ENCODE measurements at places on chromosomes 3 and 15.

GRCh38 chr3:134337071-134337482 lies 37.2 kb downstream of the AMOTL2 start:
- no peak for ATAC-seq

- ATAC-seq = no peak
These were observed 30.8 kb downstream of the POMGNT2 start for GRCh38 chr3:43074901-43075689.

DNA sequence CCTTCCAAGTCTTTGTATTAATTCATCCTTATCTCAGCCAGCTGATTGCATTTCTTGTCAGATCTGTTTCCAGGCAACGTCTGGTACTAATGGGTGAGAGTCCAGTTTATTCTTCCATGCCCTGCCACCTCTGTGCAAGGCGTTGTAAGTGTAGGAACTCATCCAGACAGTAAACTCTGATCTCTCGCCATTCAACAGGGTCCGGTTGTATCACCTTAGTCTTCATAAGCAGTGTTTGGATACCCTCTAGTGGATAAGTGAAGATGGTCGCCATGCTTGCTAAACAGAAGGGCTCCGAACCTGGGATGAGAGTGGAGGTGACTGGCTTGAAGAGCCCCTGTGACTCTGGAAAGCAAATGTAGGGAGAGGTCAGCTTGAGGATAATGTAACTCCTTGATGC lies 51.6 kb upstream of the CMTM7 start:
- peak; percentile 93 for ATAC-seq

GRCh38 chr15:90749754-90750153 lies 32.6 kb downstream of the BLM start:
- no peak for ATAC-seq

GRCh38 chr3:161273589-161274218 lies 52.6 kb downstream of the NMD3 start:
- 0 out of 3 replicates have a peak, but pooled peaks have one; percentile 32 for ATAC-seq

GRCh38 chr3:147406028-147406931 lies at the start of gene ZIC4:
ZIC4 (minus strand) TSS chr3:147406543; CDS start chr3:147402797, 3,746 bp downstream.
- ATAC-seq = no peak

- ATAC-seq = no peak
These were observed 46.4 kb upstream of the IQSEC1 start for GRCh38 chr3:13119471-13120220.

- ATAC-seq = no peak
These were observed 50.6 kb downstream of the AGTR1 start for GRCh38 chr3:148748283-148748682.

GRCh38 chr3:150515210-150515609 lies 31.1 kb downstream of the SERP1 start:
- ATAC-seq = no peak

DNA sequence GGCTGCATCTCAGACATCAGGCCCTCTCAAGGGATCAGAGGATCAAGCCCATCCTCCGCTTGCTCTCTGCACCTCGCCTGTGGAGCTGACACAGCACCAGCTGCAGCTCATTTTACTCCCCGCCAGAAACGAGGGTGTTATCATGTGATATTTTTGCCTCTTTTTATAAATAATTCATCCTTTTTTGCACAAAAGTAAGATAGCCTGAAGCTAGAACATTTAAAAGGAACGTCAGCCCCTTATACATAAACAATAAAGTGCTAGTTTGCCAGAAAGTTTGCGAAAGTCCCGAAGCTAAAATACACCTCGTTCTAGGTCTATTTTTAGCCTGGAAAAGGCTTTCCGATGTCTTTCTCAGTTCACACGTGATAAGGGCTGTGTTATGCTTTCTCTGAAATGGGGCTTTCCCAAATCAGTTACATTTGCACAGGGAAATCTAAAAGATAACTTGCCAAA lies 9.6 kb upstream of the FAM174B start:
- no peak for ATAC-seq

DNA sequence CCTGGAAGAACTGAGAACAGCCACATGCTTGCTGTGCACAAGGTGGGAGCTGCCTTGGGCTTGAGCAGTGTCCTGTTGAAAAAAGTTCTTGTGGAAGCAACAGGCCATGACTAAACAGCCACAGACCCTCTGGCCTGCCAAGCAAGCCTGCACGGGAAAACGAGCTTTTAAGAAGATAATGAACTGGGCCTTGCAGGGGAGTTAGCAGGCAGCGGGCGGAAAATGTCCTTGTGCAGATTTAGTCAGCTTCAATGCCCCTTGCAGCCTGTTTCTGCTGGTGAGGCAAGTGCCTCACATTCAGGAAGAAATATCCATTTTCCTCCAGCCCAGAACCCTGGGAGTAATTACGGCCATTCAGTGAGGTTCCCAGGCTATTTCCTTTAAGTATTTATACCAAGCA lies 126.2 kb upstream of the KLHL25 start:
- no peak for ATAC-seq

DNA sequence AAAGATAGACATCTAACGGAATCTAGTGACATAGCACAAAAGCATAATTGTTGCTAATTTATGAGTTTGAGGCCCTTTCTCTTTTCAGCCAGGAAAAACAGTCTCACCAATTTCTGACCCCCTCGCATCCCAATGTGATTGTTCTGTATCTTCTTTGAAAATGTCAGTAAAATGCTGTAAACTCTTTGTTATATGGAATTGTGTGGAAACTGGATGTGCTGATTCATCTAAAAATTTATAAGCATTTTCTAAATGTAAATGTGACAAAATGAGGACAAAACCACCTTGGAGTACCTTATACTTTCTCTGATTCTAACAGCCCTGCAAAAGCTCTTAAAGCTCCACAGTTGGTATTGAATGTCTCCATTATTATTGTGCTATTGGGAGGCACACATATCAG lies 70.9 kb upstream of the MME start:
- no peak for ATAC-seq

DNA sequence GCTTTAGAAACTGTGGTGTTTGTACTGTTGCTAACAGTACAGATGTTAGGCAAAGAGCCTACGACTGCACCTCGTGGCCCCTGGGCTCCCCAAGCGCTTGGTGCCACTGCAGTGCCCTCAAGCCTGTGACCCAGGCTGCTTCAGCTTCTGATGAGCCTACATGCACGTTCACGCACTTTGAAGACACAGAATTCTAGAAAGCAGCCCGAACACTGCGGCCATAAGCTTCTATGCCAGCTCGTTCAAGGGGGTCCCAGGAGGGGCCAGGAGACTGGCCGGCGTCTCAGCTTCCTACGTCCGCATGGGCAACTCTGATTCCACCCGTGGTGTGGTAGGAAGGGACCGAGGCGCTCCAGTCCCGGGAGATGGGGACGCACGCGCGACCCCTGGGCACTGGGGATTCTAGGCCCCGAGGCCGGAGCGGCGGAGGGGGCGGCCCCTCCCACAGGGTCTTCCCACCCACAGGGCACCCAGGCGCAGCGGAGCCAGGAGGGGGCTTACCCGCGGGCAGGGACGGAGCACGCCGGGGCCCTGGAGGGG lies 653 bp downstream of the MYO5C start:
- peak; percentile 14 for ATAC-seq

GRCh38 chr3:73398084-73398483 lies 226.7 kb downstream of the PDZRN3 start:
- ATAC-seq = no peak

DNA sequence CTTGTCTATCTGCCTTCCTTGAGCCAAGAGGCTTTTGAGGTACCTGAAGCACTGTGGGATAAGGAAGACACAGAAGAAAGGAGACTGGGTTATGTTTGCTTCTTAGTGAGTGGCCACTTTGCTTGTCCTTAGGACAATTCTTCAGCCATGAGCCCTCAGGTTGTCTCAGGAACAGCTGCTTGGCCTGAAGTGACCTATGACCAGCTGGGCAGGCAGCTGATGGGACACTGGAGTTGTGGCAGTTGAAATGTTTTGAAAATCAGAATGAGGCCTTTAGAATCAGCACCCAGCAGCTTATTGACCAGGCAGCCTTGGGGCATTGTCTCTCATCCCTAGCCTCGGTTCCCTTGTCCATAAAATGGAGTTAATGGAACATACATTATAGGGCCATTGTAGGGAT lies 37.0 kb downstream of the RBP2 start:
- no peak for ATAC-seq

DNA sequence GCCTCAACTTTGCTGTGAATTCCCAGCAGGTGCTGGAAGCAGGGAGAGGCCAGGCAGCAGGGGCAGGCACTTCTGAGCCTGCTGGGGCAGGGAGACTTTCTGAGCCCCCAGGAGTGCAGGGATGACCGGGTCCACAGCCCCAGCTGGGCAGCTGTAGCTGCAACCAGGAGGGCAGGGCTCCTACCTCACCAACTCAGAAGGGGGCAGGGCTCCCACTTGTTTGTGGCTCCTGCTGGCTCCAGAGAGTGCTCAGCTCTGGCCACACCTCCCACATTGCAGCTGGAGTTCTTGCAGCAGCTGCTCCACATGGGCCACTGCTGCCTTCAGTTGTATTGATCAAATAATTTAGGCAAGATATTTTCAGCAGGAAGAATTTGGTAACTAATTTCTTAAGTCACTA lies 812.3 kb downstream of the NSUN3 start:
- ATAC-seq = no peak

DNA sequence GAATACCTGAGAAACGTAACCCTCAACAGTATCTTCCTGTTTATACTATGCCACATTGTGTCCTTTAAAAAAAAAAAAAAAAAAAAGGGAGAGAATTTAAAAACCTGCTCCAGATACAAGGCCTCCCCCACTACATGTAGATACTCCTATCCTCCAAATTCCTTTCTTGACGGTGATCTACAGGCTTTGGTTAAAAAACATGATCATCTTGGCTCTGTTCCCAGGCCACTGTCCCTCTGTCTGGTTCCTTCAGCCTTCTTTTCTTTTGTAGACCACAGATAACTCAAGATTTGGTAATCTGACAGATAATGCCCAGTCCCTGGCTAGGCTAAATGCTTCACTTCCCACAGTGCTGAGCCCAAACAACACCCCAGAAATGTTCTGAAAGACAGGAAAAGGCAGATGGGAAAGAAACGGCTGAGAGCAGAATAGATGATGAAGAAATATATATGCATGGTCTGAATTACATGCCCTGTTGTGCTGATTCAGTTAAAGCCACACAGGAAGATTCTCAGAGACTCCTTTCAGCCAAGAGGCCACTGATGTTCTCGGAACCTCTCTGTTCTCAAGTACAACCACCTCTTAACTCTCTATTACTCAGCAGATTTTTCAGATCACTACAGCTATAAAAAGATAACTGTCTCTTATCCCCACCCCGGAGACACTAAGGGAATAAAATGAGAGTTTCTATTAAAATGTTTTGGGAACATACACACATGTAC lies 48.3 kb downstream of the NPTN start:
- ATAC-seq = peak; percentile 61

- peak; percentile 67 for ATAC-seq
These were observed 24.2 kb downstream of the ABHD2 start for GRCh38 chr15:89112341-89112971.

DNA sequence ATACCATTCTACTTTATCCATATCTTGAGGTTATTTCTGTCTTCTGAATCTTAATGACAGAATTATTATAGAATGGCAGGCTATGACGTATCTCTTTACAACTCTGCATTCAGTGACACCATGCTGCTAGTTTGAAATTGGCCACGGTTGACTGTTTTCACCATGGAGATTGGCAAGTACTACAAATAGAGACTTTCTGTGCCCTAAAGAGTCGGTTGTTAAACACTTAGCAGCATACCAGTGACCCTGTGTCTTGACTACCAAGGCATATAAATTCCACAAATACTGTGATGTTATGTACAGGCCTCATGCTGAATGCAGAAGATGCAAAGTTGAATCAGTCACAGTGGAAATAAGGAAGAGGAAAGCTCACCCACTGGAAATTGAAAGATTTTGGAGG lies 67.0 kb upstream of the CADPS start:
- ATAC-seq = no peak

- no peak for ATAC-seq
These were observed 1.6 kb downstream of the GOLGB1 start for GRCh38 chr3:121747976-121748375.

GRCh38 chr15:52139599-52140462 lies 27.3 kb upstream of the BCL2L10 start:
- peak; percentile 30 for ATAC-seq

DNA sequence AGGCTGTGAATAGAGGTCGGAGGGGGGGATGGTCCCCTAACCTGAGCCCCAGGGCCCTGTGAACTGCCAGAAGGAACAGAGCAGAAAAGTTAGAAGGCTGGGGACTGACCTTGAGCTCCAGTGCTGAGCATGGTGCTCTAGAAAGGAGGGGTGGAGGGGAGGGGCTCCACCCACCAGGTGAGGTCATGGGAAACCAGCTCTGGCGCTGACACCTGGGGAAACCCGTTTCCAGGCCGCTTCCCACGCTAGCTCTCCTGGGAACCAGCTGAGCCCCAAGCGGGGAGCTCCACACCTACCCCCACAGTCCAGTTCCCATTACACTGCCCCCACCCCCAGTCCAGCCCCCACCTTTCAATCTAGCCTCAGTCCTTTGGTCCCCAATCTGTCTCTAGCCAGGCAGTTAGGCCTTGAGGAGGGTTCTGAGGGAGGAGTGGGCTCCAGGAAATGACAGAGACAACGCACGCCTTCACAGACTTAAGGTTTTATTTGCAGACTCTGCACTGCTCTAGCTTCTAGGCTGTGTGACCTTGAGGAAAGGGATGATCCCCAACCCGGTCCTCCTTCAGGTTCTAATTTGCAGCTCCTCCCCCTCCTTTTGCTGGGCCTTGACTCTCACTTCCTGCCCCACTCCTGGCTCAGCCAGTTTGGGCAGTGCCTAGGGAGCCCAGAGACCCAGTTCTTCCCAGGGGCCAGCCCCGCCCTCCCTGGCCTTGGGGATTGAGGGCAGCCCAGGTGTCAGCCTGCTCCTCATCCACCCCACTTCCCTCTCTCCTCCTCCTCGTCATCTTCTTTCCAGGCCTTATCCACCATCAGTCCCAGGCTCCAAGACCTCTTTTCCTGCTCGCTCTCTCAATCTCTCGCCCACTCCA lies 2.1 kb downstream of the RHOV start:
- no peak for ATAC-seq

DNA sequence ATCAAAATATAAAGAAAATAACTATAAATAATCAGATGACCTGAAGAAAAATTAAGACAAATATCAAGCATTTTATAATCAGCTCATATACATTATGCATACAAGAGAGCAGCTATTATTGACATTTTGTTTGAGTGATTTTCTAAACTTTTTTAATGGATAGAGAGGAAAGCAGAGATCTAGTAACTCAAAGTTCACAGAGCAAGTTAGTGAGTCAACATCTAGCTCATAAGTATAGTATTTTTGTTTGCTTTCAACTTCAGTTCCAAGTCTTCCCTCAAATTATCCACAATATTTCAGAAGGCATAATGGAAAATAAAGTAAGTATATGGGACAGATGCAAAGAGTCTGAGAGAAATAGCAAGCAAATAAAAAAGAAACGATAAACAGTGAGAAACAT lies 470.1 kb upstream of the ALCAM start:
- no peak for ATAC-seq

DNA sequence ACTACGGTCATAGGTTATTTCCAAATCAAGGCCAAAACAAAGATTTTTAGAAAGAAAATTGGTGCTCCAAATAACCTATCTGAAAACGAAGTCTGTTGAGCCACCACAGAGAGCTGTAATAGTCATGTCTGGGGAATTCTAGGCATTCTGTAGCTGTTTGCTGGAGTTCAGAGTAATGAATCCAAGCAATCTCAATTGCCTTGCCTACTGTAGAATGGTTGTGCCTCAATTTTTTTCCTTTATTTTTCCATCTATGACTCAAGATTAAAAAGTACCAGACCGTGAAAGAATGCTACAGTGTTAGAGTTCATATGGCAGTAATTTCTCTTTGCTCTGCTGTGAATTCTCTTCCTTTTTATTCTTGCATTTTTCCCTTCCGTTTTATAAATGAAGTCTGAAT lies 1007.2 kb upstream of the ALCAM start:
- ATAC-seq = peak; percentile 100

- no peak for ATAC-seq
These were observed 171.8 kb upstream of the WNT5A start for GRCh38 chr3:55658690-55659562.
